ENCODE measurements at places on chromosomes 5 and 9. TPM values are rescaled to one million over a fixed set of nuclear protein-coding genes. Genes with fewer than 3 reads are reported as not detected.

Gene UBE2B
- total RNA-seq = 25.9 TPM

Gene PIP5KL1
- 10.2 TPM for total RNA-seq

Gene TMEM167A
- total RNA-seq = 39.1 TPM

Gene DRD1
- total RNA-seq = not detected

Gene CD72
- 0.11 TPM for total RNA-seq

Gene CATSPER3
- not detected for total RNA-seq

Gene SPATA9
- not detected for total RNA-seq

Gene CFAP157
- not detected for total RNA-seq

Gene TRIM36
- 1.7 TPM for total RNA-seq

Gene TAF11L5
- not detected for total RNA-seq

Gene LRRC19
- total RNA-seq = not detected

Gene ZNF462
- total RNA-seq = 8.0 TPM

Gene SPATA31E1
- not detected for total RNA-seq

Gene ABHD17B
- 8.1 TPM for total RNA-seq

Gene FAM81B
- not detected for total RNA-seq

Gene STPG3
- not detected for total RNA-seq

Gene GMCL2
- not detected for total RNA-seq

Gene SYK
- 3.4 TPM for total RNA-seq

Gene ACOT12
- total RNA-seq = not detected

Gene CMYA5
- not detected for total RNA-seq

Gene PDLIM4
- 74.6 TPM for total RNA-seq

Gene PNPLA7
- 0.11 TPM for total RNA-seq

Gene CDH9
- total RNA-seq = not detected

Gene PCDHA6
- total RNA-seq = 0.16 TPM

Gene OR1L8
- not detected for total RNA-seq

All from hair follicular keratinocyte (primary cell).